T-helper 2 cell treated with Interferon-gamma antibody and Interleukin-4, amounts not matched to agents 100 ng/mL and 5 ng/mL, for 36 hours (primary cell): ENCODE measurements at places on chromosomes 1 and 21. TPM values are rescaled to one million over a fixed set of nuclear protein-coding genes. Genes with fewer than 3 reads are reported as not detected.

PUSL1 gene
- total RNA-seq, result 22.3 and 23.1 TPM in 2 replicates

ADORA3 gene
- total RNA-seq, result 0.57 and 0.59 TPM in 2 replicates

TNNT2 gene
- not detected in 2 replicates for total RNA-seq

SNRNP40 gene
- 107 and 110 TPM in 2 replicates for total RNA-seq

TTC34 gene
- 1.3 and 1.7 TPM in 2 replicates for total RNA-seq

ELF3 gene
- total RNA-seq, result 0.39 and 0.55 TPM in 2 replicates

TENT5C gene
- 8.5 and 8.6 TPM in 2 replicates for total RNA-seq

TTLL10 gene
- 0.30 and 0.89 TPM in 2 replicates for total RNA-seq

GJC2 gene
- 0.75 and 1.0 TPM in 2 replicates for total RNA-seq

MYOG gene
- total RNA-seq, result not detected in 2 replicates

MMEL1 gene
- 0.95 and 1.2 TPM in 2 replicates for total RNA-seq

NBPF4 gene
- total RNA-seq, result 0.23 and 0.95 TPM in 2 replicates

TDRD5 gene
- not detected in 2 replicates for total RNA-seq

SPATA45 gene
- not detected in 2 replicates for total RNA-seq

ADORA1 gene
- not detected in 2 replicates for total RNA-seq

TTC24 gene
- 1.2 and 2.3 TPM in 2 replicates for total RNA-seq

SUSD4 gene
- 1.7 and 2.4 TPM in 2 replicates for total RNA-seq

STMN1 gene
- total RNA-seq, result 527 and 531 TPM in 2 replicates
